Inflammatory macrophage treated with lipopolysaccharide for 4 hours (primary cell): ENCODE measurements at places on chromosomes 11 and 22.

GRCh38 chr11:12276831-12277475 is 100.4 kb upstream of the PARVA start:
- DNase-seq = no peak

GRCh38 chr22:30325724-30326254 is 952 bp downstream of the TBC1D10A start:
- no peak for DNase-seq

- no peak for DNase-seq
Measured at GRCh38 chr22:30054764-30055069, 25.5 kb upstream of the HORMAD2 start.

- peak; percentile 80 for DNase-seq
Measured at GRCh38 chr11:8826901-8827560, 84.0 kb upstream of the AKIP1 start.

GRCh38 chr11:5690736-5691135 is 1.1 kb downstream of the TRIM22 start:
- DNase-seq = peak; percentile 42

DNA sequence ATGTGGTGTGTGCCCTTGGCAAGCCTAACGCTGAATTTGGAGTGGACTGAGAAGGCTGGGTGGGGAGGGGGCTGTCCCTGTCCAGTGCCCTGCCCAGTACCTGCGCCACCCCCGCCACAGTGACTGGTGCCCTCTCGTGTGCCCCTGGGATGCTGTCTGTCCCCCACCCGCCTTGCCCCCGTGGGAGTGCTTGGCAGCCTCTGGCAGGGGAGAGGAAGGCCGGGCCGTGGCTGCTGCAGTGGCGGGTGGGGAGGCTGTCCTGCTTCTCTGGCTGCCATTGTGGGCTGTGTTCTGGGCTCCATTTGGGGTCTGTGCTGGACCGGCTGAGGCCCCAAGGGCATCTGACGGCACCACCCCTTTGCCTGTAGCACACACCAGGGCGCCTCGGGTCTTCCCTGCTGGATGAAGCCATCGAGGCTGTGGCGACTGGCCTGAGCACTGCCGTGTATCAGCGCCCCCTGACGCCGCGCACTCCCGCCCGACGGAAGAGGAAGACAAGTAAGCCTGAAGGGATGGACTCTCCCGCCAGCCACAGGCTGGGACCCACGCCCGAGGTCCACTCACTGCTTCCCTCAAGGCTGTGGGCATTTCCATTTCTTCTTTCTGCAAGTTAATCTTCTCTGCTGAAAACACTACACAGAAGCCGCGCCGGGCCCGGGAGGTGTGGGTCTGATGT is 17.6 kb downstream of the IRF7 start:
- DNase-seq = no peak

DNA sequence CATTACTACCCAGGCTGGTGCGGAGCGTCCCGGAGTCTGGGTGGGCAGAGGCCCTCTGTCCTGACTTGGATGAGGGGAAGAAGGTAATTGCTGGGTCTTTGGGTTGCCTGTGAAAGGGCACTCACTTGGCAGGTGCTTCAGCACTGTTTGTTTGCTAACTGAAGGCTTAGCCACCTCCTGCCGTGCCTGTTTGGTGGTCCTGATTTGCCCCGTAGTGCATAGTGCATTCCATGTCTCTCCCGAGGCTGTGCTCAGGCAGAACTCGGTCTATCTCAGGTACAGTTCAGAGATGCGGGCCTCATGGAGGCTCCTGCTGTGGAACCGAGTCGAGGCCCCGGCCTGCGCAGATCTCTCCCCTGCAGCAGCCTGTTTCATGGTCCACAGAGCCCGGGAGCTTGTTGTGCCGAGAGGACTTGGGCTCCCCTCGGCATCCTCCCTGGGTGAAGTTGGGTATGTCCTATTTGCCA is 146.2 kb downstream of the TBC1D22A start:
- no peak for DNase-seq

DNA sequence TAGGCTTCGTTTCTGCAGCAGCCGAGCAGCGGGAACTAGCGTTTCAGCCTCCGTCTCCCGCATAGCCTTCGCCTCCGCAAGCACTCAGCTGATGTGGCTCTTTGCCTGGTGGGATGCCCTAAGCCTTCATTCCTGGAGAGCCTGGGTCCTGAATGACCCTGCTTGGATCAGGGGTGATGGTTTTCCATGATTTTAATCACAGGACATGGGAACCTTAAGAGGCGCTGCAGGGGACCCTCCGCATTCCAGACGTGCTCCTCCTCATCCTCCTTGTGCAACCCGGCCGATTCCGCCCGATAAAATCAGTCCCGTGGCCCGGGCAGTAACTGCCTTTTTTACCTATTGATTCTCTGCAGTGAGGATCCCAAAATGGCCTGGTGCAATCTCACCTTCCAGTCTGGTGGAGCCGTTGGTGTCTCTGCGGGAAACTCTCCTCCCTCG is 8.2 kb downstream of the C11orf21 start:
- no peak for DNase-seq

GRCh38 chr11:44709281-44709562 is 17.5 kb upstream of the TSPAN18 start:
- no peak for DNase-seq

DNA sequence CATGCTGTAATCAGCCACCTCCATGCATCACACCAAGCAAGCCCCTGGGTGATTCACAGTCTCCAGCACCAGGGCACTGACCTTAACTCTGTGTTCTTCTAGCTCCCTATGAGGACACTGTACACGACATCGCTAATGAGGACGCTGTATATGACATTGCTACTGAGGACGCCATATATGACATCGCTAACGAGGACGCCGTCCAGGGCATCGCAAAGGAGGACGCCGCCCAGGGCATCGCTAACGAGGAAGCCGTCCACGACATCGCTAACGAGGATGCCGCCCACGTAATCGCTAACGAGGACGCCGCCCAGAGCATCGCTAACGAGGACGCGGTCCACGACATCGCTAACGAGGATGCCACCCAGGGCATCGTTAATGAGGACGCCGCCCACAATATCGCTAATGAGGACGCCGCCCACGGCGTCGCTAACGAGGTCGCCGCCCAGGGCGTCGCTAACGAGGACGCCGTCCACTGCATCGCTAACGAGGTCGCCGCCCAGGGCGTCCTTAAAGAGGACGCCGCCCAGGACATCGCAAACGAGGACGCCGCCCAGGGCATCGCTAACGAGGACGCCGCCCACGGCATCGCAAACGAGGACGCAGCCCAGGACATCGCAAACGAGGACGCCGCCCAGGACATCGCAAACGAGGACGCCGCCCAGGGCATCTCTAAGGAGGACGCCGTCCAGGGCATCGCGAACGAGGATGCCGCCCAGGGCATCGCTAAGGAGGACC is 34.5 kb upstream of the DGCR6L start:
- DNase-seq = no peak

DNA sequence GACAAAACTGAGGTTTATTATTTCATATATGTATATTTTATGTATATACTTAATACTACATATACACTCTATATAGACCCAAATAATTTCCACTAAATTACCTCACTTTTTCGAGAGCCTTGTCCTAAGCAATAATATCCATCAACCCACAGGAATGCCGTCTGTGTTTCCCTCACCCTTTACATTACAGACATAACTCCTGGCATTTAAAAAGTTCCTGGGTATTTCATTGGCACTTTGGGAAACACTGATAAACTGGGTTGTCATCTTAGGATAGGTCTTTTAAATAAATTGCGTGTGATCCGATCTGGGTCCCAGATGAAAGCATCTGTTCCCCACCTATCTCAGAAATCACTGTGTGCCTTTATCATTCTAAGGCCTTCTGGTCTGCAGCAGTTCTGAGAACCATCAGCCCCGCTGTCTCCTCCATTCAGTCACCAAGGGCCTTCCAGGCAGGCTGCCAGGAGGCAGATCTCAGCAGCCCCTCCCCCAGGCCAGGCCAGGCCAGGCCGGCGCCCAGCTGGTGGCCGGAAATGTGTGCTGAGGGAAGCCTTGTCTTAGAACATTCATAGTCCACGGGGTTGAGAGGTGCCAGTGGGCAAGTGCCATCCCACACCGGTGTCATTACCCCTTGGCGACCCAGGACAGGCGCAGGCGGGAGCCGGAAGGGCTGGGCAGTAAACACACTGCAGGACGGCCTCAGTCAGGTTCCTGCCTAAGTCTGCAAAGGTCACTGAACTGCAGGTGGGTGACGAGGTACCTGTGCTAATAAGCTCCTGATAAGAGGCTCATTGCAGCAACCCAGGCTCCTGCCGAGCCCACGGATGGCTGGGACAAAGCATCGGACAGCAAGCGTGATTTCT is 3.3 kb downstream of the FGF19 start:
- no peak for DNase-seq

- no peak for DNase-seq
Measured at GRCh38 chr11:66325263-66325671, 8.4 kb upstream of the CD248 start.

DNA sequence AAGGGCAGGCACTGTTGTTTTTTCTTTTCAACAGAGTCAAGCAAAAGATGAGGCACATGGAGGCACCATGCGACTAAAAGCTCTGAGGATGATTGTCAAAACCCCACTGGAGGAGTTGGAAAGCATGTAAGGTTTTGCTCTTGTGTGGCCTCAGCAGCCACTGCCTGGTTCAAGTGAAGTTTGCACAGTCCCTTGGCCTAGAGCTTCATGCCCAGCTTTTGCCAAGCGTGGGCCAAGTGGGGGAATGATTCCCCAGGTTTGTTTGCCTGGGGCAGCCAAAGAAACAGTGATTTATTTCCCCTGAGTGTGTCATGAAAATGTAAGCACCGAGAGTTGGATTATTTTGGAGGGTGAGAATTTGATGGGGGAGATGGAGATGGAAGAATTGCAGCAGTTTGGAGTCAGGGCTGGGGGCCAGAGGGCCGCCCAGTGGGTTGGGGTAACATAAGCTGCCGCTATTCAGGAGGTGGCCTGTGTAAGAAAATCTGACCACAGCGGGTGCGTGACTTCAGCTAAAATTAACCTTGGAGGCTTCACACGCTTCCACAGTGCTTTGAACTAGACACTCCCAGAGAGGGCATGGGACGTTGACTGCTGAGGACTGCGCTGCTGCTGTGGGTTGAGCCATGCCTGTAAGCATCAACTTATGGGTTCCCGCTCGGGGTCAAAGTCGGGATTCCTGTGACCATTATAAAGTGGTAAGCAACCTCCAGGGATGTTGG is 100.7 kb downstream of the NAV2 start:
- no peak for DNase-seq

- peak; percentile 19 for DNase-seq
Measured at GRCh38 chr22:35599364-35599763, 17.8 kb downstream of the MB start.

GRCh38 chr11:2439820-2440219 is 4.5 kb downstream of the TRPM5 start:
- no peak for DNase-seq

DNA sequence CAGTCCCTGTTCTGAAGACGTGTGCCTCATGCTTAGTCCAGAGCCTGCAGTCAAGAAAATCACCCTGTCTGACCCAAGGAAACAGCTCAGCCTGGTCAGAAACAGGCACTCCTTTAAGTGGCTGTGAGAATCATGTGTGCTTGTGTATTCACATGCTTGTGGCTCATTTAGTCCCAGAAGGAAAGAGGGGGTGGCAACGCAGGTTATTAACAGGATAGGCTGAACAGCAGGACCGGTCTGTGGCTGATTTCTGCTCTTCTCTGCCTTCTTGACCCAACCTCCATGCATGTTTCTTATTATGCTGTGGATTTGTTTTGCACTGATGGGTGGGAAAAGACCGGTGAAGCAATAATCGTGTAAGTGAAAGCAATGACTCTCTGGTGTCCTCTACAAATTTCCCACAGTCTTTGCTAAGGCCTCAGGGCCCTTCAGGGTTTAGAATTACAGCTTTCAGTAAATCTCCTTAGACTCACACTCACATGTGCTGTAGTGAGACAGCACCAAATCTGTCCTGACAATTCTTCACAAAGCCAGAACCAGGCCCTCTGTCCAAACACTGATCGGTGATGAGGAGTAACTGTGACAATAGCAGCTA is 288.1 kb downstream of the ETS1 start:
- DNase-seq = no peak

DNA sequence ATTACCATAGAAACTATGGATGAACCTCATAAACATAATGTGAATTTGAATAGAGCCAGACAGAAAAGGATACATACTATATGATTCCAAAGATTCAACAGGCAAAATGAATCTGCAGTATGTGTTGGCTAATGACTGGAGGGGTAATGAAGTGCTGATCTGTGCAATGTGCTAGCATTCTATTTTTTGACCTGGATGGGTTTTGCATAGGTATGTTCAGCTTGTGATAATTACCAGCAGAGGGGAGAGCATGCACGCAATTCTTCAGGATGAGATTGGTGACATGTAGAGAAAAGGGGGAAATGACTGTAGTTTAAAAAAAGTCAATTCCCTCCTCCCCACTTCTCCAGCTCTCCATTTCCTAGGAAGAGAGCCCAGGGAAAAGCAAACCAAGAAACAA is 618 bp upstream of the CCDC81 start:
- no peak for DNase-seq

DNA sequence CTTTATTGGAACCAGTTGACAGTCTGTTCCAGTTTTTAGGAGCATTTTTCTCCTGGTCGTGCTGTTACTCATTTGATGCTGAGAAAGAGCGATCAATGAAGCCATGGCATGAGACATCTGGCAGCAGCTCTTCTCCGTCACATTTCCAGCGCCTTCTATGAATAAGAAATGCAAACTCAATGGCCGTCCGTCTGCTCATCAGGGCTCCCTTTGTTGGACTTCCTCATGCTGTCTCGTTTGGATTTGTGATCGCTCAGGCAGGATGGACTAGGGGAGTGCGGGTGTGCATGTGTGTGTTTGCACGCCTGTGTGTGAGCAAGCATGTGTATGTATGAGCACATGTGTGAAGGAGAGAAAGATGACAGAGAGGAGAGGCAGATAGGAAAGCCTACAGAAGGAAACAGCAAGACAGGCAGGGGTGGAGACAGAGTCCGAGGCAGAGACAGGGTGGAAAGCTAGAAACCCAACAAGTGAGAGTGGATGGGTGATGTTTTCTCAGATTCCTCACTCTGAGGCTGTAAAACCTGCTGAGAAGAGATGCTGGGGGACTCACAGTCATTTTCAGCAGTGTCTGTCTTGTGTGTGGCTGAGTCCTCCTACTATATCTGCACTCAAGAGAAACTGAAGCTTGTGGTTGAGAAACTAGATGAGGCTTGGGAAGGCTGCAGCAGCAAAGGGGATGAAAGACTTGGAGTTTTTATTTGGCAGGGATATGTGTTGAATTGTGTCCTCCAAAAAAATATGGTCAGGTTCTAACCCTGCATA is 56.0 kb upstream of the CLMP start:
- no peak for DNase-seq

DNA sequence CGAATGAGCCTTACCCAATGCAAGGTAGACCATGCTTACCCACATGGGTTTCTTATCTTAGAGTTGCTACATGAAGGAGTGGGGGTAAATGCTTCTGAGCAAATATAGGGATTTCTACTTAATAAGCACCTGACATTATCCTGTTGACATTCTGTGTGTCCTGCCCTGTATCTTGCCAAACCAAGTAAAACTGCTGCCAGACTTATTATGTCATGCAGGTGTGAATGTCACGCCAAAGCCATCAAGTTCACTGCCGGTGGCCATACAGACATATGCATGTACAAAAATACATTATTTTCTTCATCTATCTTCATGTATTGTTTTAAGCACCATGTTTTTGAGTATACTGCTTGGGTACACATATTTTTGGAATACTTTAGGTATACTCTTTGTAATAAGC is 70.2 kb downstream of the NOX4 start:
- no peak for DNase-seq
